Lung microvascular endothelial cell (primary cell): ENCODE measurements at places on chromosomes 5 and 9.

- DNase-seq, result peak; percentile 25
Measured at GRCh38 chr9:106862110-106862820, 701 bp upstream of the ZNF462 start.

DNA sequence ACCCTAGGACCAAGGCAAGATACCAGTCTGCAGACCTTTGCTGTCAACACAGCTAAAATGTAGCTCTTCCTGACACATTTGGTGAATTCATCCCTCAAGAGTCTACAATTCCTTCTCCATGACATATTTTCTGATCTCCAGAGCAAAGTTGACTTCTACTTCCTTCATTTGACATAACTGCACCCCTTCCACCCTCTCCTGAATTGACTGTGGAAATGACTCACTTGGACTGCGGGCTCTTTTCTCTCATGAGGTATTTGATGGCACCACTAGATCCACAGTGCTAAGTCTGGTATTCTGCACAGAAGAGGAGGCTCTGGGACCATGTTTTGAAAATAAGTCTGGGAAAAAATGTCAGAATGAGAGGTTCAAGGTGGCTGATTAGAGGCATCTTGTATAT is 338.4 kb upstream of the TRPC7 start:
- DNase-seq, result no peak

GRCh38 chr5:150763023-150763769 is 4.4 kb upstream of the DCTN4 start:
- peak; percentile 96 for DNase-seq

GRCh38 chr9:115672477-115673316 is 480.9 kb upstream of the PAPPA start:
- DNase-seq, result no peak

DNA sequence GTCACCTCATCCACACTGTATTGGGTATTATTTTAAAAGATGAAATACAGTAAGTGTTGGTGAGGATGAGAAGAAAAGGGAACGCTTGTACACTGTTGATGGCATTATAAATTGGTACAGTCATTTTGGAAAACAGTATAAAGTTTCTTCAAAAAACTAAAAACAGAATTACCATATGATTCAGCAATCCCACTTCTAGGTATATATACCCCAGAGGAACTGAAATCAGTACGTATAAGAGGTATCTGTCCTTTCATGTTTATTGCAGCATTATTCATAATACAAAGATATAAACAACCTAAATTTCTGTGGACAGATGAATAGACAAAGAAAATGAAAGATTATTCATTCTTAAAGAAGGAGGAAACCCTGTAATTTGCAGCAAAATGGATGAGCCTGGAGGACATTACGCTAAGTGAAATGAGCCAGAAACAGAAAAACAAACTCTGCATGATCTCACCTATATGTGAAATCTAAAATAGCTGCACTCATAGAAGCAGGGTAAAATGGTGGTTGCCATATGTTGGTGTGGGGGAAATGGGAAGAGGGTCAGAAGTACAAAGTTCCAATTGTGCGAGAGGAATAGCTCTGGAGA is 191.6 kb downstream of the TRIM36 start:
- no peak for DNase-seq
